Left forelimb (tissue), 1 donor: ENCODE measurements at places on chromosomes 16 and 17.

- DNase-seq: no peak
These were observed 2449.5 kb downstream of the TP53TG3F start for GRCh38 chr16:35908942-35909341.

DNA sequence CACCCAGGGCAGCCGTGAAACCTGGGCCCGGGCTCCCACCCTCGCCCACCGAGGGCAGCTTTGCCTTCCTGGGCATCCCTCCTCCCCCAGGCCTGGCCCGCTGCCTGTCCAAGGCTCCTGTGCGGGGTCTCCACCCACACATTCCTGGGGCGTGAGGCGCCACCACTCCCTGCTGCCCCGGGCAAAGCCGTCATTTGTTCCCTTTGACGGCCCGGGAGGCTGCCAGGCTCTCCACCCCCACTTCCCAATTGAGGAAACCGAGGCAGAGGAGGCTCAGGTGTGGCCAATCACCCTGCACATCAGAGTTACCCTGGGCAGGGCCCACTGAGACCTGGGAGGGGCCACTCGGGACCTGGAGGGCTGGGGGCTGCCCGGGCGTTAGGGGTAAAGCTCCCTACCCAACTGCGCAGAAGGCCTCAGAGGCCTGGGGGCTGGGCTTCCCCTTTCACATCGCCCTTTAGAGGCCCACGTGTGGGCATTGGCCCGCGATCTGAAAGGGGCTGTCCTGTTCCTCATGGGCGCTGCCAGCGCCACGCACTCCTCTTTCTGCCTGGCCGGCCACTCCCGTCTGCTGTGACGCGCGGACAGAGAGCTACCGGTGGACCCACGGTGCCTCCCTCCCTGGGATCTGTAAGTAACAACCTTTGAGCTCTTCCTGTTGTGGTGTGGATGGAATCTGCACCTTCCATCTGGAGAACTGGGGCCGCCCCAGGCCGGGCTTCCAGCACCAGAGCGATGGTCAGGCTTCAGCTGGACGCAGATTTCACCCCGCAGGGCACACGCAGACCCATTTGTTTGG, at the start of gene MSLN:
MSLN (plus strand) TSS at position 190 of the 799 bp plus-strand sequence. CDS start 1,947 bp downstream, outside the sequence.
- DNase-seq: no peak

DNA sequence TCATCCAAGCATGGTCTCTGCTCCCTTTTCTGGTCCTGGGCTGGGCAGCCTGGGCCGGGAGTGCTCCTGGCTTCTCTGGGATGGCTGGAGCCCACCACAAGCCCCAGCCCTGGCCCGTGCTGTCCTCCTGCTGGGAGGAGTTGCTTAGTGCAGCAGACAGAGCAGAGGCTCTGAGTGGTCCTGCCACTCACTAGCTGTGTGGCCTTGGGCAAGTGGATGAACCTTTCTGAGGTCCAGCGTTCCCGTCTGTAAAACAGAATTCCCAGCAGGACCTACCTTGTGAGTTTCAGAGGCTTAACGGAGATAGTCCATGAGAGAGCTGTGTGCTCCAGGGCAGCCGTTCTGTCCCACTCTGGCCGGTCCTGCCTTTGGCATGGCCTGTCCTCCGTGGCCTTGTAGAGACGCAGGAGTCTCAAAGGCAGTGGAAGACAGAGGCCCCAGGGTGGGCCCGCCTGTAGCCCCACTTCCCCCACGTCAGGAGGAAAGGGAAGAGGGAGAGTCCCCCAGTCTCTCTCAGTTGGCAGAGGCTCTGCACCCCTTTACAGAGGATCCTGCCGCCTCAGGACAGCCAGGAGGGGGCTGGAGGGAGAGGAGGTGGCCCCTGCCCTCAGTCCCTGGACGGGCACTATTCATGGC, 7.8 kb downstream of the MYO15B start:
- DNase-seq: no peak

DNA sequence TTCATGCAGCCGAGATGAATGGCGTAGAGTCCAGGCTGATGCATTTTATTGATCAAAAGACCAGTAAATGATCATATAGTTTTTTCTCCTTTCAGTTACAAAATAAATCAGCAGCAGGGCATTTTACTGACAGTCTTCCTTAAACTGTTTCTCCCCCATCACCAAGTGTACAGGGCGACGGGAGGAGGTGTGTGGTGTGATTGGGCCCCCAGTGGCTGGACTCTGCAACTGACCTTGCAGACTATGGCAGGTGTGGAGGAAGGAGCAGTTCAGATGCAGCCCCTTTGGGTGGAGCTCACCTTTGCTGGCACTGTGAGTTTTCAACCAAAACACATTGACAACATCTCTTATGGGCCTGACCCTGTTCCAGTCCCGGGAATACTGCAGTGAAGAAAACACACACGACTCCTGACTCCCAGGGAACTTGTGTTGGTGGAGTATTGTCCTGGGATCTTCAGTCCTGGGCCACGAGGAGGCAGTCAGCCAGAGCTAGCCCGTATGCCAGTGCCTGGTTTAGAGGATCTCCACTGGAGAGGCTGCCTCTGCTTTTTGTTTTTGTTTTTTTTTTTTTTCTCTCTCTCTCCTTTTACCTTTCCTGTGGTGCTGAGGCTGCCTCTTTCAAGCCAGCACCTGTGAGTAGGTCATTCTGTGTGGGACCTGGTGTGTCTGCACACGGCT, 29.8 kb downstream of the KIAA0513 start:
- DNase-seq: no peak

GRCh38 chr16:21560462-21560861, 38.9 kb upstream of the METTL9 start:
- DNase-seq: no peak

GRCh38 chr17:62919388-62919787, 46.6 kb upstream of the TANC2 start:
- no peak for DNase-seq

DNA sequence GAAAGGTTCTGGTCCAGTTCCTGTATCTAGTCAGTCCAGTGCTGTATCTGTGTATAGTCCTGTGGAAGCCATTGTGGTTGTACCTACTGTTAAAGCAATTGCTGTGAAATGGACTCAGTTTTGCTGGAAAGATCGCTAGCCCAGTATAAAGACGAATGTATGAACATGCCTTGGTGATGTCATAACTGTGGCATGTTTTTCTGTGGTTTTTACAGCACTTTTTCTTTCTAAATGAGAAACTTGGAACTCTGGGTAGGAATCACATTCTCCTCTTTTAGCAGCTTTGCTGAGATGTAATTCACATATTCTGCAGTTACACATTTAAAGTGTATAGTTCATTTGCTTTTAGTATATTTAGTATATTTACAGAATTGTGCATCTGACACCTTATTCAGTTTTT, 58.1 kb downstream of the MAP2K4 start:
- DNase-seq: no peak

DNA sequence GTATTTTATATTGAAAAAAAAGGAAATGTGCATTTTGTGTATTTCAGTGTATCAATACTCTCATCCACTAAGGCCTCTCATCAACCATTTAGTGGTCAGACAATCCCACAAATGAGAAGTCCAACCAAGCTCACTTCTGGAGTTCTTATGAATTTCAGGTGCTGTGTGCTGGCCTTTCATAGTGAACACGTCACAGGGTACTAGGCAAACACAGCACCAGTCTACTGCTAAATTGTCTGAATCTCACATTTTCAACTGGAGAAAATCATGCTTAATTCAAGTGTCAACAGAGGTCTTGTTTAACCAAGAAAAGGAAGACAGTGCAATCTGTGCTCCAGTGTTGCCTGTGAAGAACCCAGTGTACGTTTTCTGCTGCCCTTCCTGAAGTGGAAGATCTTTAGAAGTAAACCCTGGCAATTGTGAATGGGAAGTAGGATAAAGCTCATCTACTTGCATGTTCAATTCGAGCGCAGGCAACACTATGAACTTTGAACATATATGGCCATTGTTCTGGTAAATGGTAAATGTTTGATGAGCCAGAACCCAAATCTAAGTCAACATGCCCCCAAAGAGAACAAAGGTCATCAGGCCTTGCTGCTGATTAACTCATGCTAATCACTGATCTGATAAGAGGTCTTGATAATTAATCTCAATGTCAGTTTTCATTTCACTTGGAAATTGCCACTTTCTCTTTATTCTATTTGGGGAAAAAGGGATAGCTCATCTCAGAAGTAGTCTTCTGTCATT, 439.2 kb upstream of the SOX9 start:
- DNase-seq: no peak

- DNase-seq: no peak
These were observed 14.9 kb upstream of the CD300A start for GRCh38 chr17:74451557-74451956.

DNA sequence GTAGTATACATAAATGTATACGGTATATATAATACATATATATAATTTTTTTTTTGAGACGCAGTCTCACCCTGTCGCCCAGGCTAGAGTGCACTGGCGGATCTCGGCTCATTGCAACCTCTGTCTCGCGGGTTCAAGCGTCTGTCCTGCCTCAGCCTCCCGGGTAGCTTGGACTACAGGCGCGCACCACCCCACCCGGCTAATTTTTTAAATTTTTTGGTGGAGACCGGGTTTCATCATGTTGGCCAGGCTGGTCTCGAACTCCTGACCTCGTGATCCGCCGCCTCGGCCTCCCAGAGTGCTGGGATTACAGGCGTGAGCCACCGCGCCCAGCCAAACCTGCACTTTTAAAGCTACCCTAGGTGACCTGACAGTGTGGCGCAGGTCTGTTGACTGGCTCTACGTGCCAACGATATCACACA, 745 bp downstream of the PAM16 start:
- no peak for DNase-seq

DNA sequence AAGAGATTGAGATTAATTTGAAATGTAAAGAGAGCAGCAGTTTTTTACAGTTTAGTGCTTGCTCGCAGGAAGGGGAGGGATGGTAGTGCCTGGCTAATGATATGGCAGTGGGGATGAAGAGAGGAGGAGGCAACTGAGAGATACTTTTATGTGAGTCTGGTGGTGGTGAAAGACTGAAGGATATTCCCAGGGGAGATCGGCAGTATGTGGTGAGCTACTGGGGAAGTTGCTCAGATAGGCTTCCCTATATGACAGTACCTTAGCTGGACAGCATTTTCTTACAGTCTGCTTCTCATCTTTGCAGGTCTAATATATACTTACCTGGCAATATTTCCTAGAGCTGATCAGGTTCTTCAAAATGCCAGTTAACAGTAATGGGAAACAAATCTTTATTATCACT, 8.6 kb downstream of the CEP95 start:
- DNase-seq: no peak

DNA sequence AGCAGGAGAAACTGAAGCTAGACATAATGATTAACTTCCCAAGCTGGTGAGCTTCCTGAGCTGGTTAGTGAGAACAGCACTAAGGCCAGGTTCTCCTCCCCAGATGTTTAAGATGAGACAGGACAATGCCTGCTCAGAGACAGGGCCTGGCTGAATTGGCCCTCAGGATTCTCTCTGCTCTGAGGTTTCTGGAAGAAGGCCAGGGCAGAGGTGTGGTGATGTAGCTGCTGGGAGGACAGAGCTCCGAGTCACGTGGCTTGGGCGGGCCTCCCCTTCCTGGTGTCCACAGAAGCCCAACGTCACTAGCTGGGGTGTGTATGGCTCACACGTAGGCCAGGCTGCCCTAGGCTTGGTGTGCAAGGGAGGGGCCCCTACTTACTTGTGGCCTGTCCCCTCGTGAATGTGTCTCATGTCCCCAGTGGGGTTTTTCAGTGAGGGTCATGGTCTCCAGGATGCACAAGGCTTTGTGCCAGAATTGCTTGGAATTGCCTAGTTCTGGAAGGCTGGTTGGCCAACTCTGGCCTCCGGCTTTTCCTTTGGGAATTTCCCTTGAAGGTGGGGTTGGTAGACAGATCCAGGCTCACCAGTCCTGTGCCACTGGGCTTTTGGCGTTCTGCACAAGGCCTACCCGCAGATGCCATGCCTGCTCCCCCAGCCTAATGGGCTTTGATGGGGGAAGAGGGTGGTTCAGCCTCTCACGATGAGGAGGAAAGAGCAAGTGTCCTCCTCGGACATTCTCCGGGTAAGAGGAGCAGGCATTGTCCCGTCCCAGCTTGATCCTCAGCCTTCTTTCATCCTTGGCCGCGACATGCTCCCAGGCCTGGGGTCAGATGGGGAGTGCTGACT, 3.4 kb downstream of the NOD2 start:
- no peak for DNase-seq

- peak; percentile 80 for DNase-seq
These were observed 29.7 kb downstream of the DCAKD start for GRCh38 chr17:45021607-45022287.

DNA sequence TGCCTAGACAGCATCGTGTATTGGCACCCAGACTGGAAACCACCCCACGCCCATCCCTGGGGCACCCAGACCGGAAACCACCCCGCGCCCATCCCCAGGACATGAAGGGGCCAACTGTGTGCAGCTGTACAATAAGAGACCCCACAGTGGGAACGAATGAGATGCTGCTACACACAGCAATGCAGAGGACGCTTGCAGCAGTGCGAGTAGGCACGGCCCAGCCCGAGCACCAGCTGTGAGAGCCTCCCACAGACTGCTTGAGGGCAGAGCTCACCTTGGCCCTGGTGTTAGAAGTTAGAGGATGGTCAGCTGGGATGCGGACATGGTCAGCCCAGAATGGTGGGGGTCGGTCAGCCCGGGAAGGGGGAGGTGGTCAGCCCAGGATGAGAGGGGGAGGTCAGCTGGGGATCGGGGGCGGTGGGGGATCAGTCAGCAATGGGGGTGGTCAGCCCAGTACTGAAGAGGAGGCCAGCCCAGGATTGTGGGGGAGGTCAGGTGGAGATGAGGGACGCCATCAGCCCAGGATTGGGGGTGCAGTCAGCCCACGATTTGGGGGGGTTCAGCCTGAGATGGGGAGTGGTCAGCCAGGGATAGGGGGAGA, 340.0 kb downstream of the C16orf95 start:
- DNase-seq: no peak

DNA sequence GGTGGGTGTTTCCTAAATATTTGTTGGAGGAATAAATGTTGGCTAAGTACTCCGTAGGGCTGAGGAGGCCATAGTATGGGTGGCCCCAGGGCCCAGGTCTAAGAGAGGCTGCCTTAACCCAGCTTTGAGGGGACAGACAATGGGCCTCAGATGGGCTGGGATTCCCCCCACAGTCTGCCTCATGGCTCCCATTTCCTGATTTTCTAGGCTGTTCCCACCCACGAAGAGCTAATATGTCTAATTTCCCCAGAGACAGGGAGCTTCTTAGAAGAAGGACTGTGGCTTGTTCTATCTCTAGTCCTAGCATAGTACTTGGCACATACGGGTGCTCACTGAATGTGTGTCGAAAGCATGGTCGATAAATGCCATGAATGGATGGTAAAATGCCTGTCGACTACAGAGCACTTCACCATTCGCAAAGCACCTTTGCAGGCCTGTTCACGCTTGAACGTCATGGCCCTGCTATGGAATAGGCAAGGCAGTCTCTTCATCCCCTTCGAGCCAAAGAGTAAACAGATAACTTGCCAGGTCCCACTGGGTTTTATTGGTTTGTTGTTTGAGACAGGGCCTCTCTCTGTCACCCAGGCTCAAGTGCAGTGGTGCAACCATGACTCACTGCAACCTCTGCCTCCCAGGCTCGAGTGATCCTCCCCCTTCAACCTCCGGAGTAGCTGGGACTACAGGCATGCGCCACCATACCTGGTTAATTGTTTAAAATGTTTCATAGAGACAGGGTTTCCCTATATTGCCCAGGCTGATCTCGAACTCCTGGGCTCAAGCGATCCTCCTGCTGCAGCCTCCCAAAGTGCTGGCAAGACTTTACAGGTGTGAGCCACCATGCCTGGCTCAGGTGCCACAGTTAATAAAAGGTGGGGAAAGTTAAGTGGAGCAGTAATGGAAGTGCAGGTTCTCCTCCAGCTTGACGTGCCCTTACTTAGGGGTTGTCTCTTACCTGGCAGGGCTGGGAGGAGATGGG, 9.7 kb downstream of the CHAD start:
- no peak for DNase-seq
